ENCODE measurements at places on chromosomes 7 and 10.

DNA sequence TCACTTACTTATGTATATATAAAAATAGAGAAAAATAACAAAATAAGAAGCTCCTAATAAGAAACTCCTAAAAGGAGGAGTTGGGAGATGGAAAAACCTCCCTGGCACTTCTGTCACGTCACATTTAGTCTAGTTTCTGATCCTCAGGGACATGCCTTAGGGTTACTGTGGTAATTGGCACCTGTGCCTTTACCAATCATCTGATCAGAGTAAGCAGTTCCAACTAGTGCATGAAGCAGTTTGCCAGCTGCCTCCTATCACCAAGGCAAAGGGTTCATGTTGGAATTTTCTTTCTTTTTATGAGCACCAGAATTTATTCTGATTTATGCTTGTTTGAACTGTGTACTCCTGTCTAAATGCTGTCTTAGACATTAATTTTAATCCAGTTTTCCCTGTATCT, 49.9 kb downstream of the ARL4A start:
- peak; percentile 43 for DNase-seq

- DNase-seq: no peak
Observed at GRCh38 chr7:156474241-156474743, 166.3 kb upstream of the RNF32 start.

DNA sequence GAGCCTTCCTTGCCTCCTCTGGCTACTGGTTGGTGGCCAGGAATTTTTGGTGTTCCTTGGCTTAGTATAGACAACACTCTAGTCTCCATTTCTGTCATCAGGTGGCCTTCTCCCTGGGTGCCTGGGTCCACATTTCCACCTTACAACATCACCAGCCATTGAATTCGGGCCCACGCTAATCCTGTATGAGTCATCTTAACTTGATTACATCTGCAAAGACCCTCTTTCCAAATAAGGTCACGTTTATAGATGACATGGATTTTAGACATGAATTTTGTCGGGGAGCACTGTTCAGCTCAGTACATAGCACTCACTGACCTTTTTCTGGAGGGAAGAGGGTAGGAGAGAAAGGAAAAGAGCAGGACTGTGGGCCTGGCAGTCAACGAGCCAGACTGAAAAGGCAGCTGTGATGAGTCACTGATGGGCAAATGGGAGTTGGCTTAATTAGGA, 39.4 kb downstream of the MMRN2 start:
- no peak for DNase-seq

GRCh38 chr10:8454357-8454756, 399.9 kb downstream of the GATA3 start:
- DNase-seq: no peak

GRCh38 chr10:3117486-3117885, 50.1 kb downstream of the PFKP start:
- no peak for DNase-seq

DNA sequence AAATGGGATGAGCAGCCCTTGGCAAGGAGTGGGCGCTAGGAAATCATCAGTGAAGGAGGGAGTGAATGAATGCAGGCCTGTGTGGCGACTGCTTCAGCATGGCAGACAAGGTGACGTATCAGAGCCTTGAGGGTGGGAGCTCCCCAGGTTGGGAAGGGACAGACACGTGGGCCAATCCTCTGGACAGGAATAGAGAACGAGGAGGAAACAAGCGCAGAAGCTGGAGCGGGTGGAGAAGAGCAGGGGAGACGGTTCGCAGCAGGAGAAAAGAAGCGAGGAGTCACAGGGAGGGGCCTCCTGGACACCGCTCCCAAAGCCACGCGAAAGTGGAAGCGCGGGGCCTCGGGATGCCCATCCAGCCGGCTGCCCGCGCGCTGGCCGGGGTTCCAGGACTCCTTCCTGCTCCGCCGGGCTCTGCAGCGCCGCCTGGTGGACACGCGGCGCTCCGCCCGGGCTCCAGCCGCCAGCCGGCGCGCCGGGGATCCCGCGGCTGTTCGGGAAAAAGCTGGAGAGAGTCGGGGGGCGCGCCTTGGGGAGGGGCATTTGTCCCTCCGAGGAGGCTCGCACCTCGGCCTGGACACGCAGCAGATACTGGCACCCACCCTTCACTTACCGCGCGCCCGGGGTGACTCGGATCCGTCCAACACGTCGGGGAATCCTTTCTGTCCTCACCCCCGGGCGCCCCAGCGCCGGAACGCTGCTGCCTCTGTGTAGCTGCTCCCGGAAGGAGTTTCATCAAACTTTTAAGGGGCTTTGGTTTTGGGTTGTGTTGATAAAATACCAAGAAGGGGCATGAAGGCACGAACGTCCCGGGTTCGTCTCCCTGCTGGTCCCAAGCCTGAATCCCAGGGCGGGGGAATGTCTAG, 6.3 kb downstream of the ZNF503 start:
- no peak for DNase-seq

DNA sequence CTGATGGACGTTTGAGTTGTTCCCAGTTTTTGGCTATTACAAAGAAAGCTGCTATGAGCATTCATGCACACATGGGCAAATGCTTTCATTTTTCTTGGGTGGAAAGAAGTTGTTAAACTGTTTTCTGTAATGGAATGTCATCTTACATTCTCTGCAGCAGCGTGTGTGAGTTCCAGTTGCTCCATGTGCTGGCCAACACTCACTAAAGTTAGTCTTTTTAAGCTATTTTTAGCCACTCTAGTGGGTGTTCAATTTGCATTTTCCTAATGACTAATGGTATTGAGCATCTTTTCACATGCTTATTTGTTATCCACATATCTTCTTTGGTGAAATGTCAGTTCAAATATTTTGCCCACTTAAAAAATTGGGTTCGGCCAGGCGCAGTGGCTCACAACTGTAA, 82.8 kb upstream of the COL13A1 start:
- DNase-seq: no peak

DNA sequence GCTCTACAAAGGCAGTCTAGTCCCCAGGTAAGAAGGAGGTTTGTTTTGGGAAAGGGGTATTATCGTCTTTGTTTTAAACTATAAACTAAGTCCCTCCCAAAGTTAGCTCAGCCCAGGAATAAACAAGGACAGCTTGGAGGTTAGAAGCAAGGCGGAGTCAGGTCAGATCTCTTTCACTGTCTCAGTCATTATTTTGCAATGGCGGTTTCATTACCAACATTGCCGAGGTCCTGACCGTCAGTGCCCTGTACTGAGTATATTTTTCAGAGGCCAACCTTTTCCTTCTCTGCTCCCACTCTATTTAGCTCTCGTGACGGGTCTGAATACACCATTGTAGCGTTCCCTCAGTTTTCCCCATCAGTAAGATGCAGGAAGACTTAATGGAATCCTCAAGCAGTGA, 184.5 kb downstream of the PRKCQ start:
- no peak for DNase-seq

- no peak for DNase-seq
Observed at GRCh38 chr10:108445746-108446145, 1281.2 kb upstream of the SORCS1 start.

DNA sequence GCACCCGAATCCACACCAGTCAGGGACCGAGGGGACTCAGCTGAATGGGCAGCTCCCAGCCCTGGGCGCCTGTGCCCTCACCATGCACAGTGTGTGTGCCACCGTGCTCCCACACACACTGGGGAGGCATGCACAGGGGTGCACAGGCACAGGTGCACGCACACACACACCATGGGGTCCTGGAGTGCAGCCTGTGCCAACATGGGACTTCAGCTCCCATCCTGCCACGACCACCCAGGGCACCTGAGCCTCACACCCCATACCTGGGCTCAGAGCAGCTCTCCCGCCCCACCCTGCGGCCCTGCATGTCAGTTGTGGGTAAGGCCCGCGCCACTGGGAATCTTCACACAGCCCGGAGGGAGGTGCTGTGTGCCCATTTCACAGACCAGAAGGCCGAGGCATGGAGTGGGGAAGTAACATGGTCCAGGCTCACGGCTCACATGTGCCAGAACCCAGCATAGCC, 8.0 kb downstream of the ELFN1 start:
- no peak for DNase-seq

DNA sequence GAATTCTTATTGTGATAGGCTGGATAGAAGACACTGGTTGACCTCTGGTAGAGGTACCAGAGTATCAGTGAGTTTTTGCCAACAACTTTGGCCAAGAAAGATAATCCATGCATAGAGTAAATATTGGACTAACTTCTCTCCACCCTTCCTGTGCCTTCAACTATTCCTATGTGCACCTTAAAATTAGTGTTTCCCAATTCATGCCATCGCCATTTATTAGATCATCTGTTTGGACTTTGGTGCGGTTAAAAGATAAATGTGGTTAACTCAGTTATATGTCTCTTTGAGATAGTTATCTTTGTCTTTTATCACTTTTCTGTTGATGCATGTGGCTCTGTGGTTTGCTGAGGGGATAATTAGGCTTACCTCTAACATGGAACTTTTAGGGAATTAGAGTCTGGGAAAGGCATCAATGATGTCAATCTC, 4.6 kb downstream of the PAPSS2 start:
- DNase-seq: no peak

DNA sequence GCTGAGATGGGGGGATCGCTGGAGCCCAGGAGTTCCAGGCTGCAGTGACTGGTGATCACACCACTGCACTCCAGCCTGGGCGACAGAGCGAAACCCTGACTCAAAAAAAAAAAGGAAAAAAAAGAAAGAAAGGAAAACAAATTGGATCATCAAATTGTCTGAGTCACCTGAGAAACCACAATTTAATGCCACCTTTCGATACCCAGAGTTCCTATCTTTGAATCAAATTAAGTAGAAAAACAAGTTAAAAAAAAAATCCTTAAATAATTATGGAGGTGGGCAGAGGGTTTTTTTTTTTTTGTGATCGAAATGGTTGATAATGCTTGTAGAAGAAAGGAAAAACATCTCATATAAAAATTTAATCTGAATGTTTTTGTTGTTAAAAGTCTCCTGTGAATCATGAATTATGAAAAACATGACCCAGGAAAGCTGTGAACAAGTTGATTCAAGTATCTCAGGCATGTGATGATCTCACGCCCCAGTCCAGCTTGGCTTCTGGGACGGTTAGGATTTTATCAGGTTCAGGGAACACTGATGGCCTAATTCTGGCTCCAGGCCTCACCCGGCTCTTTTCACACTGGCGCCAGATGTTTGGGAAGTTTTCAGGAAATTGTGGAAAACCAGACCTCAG, 25.3 kb upstream of the CUX1 start:
- no peak for DNase-seq

GRCh38 chr10:79190740-79191261, 122.0 kb downstream of the ZMIZ1 start:
- no peak for DNase-seq

- DNase-seq: no peak
Observed at GRCh38 chr10:120474956-120475355, 17.9 kb downstream of the PLPP4 start.

DNA sequence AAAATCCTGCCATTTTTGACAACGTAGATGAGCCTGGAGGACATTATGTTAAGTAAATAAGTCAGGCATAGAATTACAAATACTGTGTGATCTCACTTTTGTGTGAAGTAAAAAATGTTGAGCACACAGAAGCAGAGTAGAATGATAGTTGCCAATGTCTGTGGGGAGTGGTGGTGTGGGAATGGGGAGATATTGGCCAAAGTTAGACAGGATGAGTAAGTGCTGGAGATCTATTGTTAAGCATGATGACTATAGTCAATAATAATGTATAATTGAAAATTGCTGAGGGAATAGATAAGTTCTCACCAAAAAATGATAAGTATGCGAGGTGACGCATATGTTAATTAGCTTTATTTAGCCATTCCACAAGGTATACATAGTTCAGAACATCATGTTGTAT, 92.0 kb downstream of the GPR85 start:
- no peak for DNase-seq

- DNase-seq: no peak
Observed at GRCh38 chr10:13360587-13360986, 12.5 kb upstream of the SEPHS1 start.

DNA sequence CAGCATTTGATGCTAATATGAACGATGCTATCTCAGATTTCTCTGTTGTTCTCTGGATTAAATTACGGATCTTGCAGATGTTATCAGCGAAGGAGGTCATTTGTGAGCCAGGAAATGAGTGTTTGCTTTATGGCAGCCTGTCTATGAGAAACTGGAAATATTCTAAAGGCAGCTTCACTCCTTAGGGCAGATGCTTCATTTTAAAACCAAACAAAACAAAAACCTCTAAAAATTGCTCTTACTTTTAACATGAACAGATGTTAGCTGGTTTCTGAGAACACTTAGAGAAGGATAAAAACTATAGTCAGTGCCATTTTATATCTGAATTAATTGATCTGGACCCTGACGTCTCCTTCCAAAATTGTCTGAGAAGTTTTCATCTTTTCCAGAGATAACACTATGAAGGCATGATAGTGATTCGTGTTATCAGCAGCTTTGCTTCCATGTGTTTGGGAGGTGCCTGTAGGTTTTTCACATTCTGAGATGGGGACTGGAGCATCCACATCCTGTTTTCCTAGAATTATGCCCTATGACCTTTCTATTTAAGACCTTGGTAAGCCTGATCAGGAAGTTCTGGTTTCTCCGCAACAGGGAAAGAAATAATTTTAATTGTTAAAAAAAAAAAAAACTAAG, 53.1 kb downstream of the CPED1 start:
- peak; percentile 14 for DNase-seq
